ENCODE measurements at places on chromosomes 5 and 9. TPM values are rescaled to one million over a fixed set of nuclear protein-coding genes. Genes with fewer than 3 reads are reported as not detected.

DNA sequence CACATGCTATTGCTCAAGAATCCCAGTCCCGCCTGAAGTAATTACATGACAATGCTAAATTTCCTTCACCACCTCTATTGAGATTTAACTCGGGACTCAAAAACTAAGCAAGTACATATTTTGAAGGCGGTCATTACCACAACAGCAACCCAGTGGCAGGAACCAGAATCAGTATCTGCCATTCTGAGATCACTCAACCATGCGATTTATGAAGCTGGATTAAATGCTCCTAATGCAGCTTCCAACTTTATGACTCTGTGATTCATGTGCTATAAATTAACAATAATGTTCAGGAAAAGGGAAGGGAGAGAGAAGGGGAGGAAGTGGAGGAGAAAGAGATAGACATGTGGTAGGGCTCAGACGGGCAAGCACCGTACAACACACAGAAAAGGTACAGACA lies 194.7 kb downstream of the DNAH5 start:
- DNase-seq, result no peak

DNA sequence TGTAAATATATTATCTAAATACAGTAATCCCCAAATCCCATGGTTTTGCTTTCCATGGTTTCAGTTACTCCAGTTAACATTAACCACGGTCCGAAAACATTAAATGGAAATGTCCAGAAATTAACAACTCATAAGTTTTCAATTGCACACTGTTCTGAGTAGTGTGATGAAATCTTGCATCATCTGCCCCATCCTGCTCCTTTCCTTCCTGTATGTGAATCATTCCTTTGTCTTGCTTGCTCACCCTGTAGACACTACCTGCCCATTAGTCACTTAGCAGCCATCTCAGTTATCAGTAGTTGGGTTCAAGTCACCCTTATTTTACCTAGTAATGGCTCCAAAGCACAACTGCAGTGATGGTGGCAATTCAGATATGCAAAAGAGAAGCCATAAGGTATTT lies 1568.5 kb upstream of the WWC1 start:
- DNase-seq, result no peak

SPINK13 gene
- not detected for total RNA-seq

ADGRV1 gene
- 23.2 TPM for total RNA-seq

ROR2 gene
- total RNA-seq, result 0.95 TPM

GRCh38 chr9:110065532-110065931 lies 142.4 kb downstream of the C9orf152 start:
- DNase-seq, result no peak

- no peak for DNase-seq
Observed at GRCh38 chr9:929719-930118, 46.7 kb upstream of the DMRT3 start.

GRCh38 chr5:55370291-55370925 lies 62.6 kb downstream of the MTREX start:
- DNase-seq, result no peak

PCDHGB1 gene
- total RNA-seq, result 0.60 TPM

DNA sequence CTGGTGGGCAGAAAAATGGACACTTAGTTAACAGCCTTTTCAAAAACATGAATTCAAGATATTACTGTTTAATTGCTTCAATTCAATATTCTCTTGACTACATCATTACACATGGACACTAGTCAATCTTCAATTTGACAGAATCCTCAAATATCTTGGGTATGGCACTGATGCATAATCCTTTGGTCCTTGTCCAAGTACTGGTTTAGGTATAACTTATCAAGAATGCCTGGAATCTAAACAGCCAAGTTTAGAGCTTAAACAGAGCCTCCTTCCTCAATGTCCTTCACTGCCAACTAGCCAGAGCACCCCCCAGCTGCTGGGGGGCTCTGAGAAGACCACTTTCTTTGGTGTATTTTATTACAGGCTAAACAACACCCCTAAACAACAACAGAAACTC lies 61.6 kb upstream of the ERCC6L2 start:
- no peak for DNase-seq

GRCh38 chr5:77358255-77359205 lies 133.6 kb downstream of the WDR41 start:
- DNase-seq, result peak; percentile 53

DNA sequence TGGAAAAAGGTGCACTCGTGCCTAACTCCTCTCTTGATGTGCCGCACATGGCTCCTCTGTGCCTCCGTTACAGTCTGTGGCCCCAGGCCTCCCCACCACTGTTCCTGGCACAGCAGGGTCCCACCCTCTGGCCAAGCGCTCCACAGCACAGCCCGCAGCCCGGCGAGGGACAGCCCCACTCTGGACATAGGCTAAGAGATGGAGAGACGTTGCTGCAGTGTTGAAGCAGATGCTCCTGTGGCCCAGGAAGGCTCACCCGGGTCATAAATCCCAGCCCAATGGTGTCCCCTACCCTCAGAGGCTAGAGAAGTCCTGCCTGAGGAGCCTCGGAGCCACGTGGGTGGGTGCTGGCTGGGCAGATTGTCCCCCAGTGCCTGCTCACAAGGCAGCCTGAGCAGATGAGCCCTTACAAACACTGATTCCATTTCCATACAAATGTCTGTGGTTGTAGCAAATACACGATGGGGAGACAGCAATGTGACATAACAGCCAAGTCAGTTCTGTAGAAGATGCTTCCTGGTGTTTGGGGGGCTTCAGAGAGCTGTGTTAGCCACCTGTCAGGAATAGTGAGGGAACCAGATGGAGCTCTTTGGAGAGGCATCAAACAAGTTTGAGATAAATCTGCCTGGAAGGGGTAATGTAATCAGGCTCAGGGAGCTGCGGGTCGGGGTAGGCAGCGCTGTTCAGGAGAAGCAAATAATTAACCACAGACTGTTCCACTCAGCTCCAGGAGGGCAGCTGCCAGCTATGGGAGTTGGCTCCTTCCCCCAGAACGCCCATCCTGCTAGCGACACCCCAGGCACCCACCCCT lies 41.7 kb downstream of the C5orf15 start:
- DNase-seq, result no peak

DNA sequence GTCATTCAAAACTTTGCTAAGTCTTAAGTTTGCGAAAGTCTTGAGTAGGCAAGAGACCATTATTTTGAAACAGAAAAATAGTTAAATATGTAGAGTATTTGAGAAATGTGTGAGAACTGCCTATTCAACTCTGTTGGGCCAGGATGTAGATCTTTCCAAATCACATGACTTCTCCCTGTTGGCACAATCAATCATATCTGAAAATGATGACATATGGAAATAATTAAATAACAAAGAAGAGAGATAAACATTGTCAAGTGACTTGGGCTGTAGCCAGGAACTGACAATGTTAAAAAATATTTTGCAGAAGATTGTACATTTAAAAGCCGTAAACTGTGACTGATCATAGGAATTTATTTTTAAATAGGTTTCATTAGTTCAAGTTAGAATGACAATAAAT lies 104.6 kb upstream of the IL6ST start:
- DNase-seq, result no peak

TLR4 gene
- not detected for total RNA-seq

NTRK2 gene
- not detected for total RNA-seq

SCGB3A2 gene
- total RNA-seq, result not detected

DNA sequence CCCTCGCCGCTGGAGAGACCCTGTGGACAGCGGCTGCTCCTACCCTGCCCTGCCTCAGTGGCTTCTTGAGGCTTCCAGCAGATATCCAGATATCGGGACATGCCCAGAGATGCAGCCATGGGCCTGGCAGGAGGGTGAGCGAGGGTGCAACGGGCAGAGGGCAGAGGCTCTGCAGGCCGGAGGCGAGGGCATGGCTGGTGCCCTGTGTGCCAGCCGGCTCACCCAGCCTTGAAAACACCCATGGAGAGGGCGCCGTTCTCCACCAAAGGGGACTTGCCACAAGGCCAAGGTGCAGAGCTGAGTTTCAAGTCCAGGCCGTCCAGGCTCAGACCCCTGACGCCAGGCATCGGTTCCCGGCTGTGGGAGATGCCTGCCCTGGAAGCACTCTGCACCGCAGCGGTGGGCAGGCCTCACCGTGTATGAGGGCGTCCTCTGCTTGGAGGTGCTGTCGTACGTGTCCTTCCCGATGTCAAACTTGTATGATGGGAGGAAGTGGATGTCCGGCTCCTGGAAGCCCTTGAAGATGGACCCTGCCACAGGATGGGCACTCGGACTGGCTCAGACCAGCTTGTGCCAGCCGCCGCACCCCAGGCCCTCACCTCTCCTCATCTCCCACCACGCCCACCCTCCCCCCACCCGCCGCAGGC lies 8.9 kb downstream of the INPP5E start:
- DNase-seq, result no peak

- no peak for DNase-seq
Observed at GRCh38 chr9:26945591-26945990, 1.5 kb downstream of the PLAA start.

- no peak for DNase-seq
Observed at GRCh38 chr5:140674211-140674610, 835 bp upstream of the DND1 start.

DNA sequence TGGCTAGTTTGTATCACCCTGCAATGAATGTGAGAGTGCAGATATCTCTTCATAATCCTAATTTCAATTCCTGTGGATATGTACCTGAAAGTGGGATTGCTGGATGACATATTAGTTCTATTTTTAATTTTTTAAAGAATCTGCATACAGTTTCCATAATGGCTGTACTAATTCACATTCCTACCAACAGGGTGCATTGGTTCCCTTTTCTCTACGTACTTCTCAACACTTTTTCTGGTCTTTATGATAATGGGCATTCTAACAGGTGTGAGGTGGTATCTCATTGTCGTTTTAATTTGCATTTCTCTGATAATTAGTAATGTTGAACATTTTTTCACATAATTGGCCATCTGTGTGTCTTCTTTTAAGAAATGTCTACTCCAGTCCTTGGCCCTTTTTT lies 927.5 kb downstream of the DTWD2 start:
- no peak for DNase-seq

DNA sequence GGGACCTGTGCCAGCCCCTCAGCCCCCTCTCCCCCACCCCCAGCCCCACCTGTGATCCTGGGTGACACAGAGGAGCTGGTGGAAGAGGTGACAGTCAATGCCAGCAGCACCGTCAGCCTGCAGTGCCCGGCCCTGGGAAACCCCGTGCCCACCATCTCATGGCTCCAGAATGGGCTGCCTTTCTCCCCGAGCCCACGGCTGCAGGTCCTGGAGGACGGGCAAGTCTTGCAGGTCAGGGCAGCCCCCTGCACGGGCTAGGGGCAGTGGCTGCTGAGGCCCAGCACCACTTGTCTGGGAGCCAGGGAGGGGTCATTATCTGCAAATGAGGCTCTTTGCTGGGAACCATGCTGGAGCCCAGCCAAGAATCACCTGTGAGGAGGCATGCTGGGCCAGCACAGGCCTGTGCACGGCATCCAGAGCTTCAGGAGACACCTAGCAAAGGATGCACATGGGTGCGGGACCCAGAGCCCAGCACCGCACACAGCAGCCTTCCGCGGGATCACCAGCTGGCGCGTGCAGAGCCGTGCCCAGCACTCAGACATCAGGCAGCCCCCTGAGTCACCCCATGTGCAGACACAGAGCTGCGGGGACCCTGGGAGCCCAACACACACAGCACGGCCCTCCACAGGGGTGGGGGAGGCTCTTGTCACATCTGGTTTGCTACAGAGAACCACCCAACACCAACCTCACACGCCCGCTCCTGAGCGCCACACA lies 62.0 kb upstream of the ASS1 start:
- no peak for DNase-seq

- no peak for DNase-seq
Observed at GRCh38 chr9:82939451-82939850, 123.5 kb downstream of the RASEF start.

DNA sequence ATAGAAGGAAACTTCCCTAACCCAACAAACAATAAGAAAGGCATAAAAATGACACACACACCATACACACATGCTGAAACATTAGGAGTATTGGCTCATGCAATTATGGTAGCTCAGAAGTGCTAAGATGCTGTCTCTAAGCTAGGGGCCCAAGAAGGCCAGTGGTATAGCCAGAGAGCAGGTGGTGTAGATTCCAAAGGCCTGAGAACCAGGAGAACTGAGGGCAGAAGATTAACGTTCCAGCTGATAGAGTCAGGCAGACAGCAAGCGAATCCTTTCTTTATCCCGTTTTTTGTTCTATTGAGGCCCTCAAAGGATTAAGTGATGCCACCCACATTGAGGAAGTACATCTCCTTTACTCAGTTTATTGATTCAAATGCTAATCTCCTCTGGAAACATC lies 262.9 kb downstream of the EPB41L4A start:
- no peak for DNase-seq

ADRA1B gene
- total RNA-seq, result not detected

- DNase-seq, result no peak
Observed at GRCh38 chr5:123835421-123835820, 323.4 kb downstream of the CSNK1G3 start.

FBXW11 gene
- 46.3 TPM for total RNA-seq

DNA sequence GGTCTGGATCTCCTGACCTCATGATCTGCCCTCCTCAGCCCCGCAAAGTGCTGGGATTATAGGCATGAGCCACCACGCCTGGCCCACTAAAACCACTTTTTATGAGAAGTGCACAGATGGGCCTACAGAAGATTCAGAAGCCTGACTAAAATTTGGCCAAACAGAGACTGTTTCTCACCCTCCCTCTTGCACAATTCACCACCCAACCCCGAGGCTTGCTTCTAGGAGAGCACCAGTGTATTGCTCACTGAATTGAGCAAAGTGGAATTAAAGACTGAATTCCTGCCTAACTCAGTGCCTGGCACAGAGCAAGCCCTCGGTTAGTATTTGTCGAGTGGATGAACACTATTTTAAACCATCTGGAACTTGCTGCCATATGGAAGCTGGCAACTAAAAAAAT lies 3.4 kb upstream of the DCTN4 start:
- no peak for DNase-seq

- DNase-seq, result no peak
Observed at GRCh38 chr5:51988634-51989033, 605.4 kb downstream of the ISL1 start.

GHR gene
- total RNA-seq, result 0.54 TPM

- DNase-seq, result no peak
Observed at GRCh38 chr5:150589862-150590601, 50.4 kb upstream of the SYNPO start.

ADAMTSL1 gene
- not detected for total RNA-seq

ABLIM3 gene
- not detected for total RNA-seq

IL7R gene
- not detected for total RNA-seq

DNA sequence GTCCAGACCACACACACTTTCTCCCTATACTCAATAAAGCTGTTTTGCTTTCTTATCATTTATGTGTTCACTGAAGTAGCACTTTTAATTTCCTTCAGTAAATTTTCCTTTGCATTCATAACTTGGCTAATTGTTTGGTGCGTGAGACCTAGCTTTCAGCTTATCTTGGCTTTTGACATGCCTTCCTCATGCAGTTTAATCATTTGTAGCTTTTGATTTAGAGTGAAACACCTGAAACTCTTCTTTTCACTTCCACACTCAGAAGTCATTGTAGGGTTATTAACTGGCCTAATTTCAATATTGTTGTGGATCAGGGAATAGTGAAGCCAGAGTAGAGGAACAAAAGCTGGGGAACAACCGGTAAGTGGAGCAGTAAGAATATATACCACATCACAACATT lies 114.7 kb downstream of the ST8SIA4 start:
- no peak for DNase-seq

PCDHB3 gene
- not detected for total RNA-seq

- DNase-seq, result no peak
Observed at GRCh38 chr5:95631991-95632675, 12.2 kb downstream of the GPR150 start.

Data from Caco-2 (cell line).